ENCODE measurements at places on chromosomes 12 and 14. TPM values are rescaled to one million over a fixed set of nuclear protein-coding genes. Genes with fewer than 3 reads are reported as not detected.

DNA sequence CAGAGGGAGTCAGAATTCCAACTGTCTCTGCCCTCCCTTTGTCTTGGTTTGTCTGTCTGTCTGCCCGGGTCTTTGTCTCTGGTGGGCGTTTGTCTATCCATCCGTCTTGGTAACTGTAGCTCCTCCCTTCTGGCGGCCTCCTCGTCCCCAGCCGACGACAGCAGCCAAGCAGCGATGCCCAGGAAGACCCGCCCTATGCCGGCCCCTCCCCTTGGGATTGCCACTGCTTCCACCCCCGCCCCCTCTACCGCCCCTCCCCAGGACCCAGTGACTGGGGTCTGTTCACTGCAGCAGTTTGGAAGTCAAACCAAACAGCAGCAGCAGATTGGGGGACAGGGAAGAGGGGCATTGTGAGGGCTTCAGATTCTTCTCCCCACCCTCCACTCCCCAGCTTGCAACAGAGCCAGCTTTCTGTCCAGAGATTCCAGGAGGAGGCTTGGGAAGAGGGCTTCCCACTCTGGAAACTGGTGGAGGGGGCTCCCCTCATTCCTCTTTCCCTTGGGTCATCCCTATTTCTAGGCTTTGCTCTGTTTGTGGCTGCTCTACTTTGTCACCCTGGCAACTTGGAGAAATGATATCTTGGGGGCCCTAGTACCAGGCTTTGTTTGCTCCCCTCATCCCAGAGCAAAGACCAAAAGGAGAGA is 2.4 kb upstream of the RARG start:
- DNase-seq = no peak

The ACACB gene
- 727 TPM for total RNA-seq

- no peak for DNase-seq
Observed at GRCh38 chr12:46304070-46304469, 35.2 kb upstream of the SLC38A1 start.

DNA sequence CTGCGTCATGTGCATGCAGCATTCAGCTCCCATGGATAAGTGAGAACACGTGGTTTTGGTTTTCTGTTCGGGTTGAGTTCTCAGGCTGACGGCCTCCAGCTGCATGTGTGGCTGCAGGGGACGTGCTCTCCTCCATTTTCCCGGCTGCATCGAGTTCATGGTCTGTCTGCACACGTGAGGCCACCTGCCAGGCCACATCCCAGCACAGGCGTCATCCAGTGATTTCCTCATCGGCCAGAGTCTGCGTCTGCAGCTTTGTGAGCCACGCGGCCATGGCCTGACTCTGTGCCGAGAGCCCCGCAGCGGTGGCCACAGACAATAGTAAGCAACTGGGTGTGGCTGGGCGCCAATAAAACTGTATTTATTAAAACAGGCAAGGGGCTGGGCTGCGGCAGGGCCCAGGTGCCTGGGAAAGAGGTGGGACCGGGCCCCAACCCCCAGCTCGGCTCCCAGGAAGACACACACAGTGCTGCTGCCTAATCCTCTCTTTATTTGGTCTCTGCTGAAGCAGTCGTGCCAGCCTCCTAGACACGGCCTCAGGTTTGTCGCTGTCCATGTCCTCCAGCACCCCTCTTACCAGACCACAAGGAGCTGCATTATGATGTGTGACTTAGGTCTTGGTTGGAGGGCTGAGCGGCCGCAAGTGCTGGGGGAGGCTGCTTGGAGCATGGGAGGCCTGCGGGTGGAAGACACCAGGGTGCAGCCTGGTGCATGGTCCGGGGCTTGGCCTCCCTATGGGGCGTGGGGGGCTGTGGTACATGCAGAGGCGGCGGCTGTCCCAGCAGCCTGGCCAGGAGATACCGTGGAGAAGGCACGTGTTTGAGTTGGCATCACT is 52.0 kb downstream of the NOC4L start:
- DNase-seq = no peak

The RERG gene
- total RNA-seq = 39.4 TPM

GRCh38 chr12:58764100-58764953 is 156.0 kb downstream of the LRIG3 start:
- no peak for DNase-seq

GRCh38 chr12:21434699-21435098 is 2.8 kb upstream of the PYROXD1 start:
- DNase-seq = no peak
